ENCODE measurements at places on chromosomes 7 and 10.

GRCh38 chr10:49187950-49188761 lies at the start of gene TMEM273:
TSS of gene TMEM273 (minus strand) at chr10:49188391. CDS start at chr10:49188336, 55 bp downstream.
- DNase-seq, result no peak

- peak; percentile 64 for DNase-seq
Measured at GRCh38 chr7:115300231-115300870, 378.5 kb downstream of the MDFIC start.

GRCh38 chr7:123797673-123798531 lies 47.1 kb upstream of the HYAL4 start:
- DNase-seq, result peak; percentile 51

DNA sequence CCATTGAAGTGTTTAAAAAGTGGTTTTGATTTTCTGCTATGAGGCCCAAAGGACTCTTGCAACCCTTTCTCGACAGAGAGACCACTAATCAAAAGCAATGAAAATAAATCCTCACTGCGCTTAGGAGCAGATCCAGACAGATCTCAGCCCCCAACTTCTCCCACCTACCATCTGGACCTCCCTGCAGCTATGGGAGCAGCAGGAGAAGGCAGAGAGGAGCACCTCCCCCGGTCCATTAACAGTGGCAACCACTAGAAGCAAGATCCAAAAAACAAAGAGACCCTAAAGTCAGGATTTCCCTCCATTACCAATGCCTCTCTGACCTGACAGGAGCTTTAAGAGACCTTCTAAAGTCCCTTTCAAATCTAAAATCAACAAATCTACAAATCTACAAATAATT lies 99.0 kb upstream of the LSM8 start:
- DNase-seq, result no peak

DNA sequence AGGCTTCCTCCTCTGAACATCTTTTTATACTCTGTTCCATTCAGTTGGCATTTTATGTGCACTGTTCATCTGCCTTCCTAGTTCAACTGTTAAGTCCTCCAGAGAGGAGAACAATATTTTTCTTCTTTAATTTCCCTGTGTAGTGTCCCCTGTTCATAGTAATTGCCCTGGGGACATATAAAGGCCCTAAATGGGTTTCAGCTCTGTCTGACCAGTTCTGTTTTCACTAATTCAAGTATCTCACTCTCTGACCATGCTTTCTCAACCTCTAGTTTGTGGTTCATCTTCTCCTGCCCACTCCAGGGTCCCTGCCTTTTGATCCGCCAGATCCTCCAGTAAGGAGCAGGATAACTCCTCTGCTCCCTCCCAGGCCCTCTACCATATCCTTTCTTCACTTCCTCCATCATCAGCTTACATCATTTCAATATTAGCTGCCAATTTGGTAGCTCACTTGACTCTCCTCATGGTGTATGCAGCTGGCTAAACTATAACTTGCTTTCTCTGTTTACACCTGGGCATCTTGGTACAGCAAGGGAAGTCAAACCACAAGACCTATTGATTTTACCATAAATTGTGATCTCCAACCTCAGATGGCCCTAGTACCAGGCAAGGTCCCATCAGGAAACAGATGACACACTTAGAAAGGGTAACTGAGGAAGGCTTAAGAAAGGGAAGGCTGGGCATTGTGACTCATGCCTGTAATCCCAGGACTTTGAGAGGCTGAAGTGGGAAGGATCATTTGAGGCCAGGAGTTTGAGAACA lies 17.7 kb upstream of the C10orf67 start:
- no peak for DNase-seq

GRCh38 chr10:14543046-14543903 lies 212.6 kb upstream of the FRMD4A start:
- peak; percentile 35 for DNase-seq

DNA sequence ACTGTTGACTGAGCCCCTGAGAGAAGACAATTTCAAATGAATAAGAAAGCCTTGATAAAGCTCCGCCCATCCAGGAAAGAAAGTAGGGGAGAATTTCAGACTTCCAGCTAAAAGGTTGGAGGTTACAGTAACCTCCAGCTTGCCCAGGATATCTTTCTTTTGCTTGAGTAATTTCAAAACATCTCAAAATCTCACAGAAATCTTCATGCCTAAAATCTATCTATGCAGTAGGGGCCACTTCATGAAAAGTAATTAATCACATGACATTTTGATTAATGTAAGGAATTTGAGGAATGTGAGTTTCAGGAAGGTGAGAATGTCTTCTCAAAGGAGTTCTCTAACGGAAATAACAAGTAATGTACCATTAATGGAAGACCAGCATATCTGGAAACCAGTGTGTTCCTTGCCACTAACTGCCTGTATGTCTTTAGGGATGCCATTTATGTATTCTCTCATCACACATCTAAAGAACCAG lies 24.2 kb downstream of the TRIL start:
- DNase-seq, result no peak

Measured in EH (cell line).